ENCODE measurements at places on chromosomes 6 and 20.

DNA sequence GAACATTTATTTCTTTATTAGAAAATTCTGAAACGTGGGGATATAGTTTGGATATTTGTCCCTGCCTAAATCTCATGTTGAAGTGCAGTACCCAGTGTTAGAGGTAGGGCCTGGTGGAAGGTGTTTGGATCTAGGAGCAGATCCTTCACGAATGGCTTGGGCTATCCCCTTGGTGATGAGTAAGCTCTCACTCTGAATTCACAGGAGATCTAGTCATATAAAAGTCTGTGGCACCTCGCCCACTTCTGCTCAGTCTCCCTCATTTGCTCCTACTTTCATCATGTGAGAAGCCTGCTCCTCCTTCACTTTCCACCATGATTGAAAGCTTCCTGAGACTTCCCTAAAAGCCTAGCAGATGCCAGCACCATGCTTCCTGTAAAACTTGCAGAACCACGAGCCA, 96.8 kb upstream of the GJE1 start:
- no peak for DNase-seq

- DNase-seq, result no peak
These were observed 1324.4 kb downstream of the GRIK2 start for GRCh38 chr6:102717737-102718456.

- DNase-seq, result no peak
These were observed 200.7 kb upstream of the SPTLC3 start for GRCh38 chr20:12808006-12808567.

DNA sequence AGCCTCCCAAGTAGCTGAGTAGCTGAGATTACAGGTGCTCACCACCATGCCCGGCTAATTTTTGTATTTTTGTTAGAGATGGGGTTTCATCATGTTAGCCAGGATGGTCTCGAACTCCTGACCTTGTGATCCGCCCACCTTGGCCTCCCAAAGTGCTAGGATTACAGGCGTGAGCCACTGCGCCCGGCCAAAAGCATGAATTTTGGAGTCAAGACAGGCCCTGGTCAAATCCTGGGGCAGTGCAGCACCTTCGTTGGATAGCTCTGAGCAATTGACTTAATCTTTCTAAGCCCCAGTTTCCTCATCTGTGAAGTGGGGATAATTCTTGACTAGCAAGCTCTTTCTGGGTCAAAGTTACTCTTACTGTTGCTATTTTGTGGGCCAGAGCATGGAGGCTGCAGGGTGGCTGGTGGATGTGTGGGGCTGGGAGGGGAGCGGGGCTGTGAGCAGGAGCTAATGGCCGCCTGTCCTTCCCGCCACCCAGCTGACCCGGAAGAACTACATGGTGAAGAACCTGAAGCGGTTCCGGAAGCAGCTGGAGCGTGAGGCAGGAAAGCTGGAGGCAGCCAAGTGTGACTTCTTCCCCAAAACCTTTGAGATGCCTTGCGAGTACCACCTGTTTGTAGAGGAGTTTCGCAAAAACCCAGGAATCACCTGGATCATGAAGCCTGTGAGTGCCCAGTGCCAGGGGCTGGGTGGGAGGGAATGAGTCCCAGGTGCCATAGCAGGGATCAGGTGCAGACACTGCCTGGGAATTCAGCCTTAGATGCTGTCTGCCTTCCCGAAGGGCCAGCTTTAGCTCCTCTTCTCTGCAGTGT, 39.0 kb downstream of the TTLL9 start:
- no peak for DNase-seq

DNA sequence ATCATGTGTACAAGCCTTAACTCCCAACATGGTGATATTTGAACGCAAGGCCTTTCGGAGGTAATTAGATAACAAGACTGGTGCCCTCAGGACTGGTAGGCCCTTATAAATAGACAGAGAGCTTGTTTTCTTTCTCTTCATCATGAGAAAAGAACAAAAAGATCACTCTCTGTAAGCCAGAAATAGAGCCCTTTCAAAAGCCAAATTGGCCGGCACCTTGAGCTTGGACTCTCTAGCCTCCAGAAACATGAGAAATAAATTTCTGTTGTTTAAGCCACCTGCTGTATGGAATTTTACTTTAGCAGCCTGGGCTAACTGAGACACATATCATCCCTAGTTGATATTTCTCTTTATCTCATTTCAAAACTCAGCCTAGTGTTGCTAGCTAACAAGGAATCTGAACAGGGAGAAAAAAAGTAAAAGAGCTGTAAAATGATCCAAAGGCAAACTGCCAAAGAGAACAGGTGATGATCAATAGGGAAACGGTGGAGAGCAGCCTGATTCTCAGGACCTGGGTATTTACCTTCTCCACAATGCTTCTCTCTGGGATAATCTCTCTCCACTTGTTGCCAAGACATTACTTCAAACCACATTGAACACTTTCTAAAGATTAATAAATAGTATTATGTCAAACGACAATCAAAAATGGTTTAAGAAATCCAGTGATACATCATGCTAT, 6.1 kb downstream of the COL21A1 start:
- DNase-seq, result no peak

DNA sequence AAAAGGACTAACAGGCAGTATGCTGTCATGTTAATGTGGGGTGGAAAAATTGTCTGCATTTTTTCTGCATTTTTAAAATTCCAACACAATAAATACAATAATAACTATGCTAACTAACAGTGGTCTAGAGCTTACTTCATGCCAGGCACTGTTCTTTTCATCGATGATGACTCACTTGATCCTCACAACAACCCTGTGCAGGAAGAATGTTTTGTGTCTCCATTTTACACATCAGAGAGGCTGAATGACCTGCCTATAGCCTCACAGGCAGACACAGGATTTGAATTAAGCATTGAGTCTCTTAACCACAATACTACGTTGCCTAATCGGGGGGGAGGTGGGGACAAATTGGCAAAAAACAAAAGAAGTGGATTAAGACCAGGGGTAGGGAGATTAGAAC, 26.9 kb upstream of the FANCE start:
- DNase-seq, result peak; percentile 95

GRCh38 chr20:33908336-33908735, 85.4 kb upstream of the RALY start:
- DNase-seq, result no peak

GRCh38 chr6:90105506-90106170, 191.0 kb downstream of the BACH2 start:
- DNase-seq, result no peak

- no peak for DNase-seq
These were observed 709 bp downstream of the PPP1R16B start for GRCh38 chr20:38805958-38806854.

DNA sequence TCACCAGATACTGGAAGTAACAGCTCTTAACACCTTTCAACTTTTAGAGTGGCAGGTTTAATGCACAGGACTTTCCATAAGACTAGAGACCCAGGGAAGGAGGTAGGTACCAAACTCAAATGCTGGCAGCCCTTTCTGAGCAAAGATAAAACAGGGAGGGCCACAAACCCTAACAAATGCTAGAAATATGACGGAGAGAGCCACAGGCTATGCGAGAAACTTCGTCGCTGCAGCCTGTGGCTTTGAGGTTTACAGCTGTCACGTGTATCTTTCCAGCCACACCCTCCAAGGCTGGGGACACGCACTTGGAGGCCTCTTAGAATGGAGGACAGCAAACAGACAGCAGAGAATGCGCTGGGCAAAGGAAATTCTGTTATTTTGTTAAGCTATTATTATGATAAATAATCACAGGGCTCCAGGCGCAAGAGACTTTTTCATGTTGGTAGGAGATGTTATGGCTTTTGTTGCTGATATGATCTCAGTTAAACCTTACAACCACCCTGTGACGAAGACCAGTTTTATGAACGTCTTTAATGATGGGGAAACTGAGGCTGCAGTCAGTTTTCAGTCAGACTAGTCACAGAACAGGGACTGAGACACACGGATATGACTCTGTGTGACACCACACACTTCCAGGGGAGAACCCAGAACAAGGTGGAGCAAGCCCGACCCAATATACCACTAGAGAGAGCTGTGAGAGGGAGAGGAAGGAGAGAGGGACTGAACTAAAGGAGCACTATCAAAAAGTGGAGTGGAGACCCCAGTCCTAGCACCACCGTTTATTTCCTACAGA, 2.0 kb downstream of the TRAM2 start:
- peak; percentile 51 for DNase-seq

GRCh38 chr6:45803071-45803470, 212.6 kb downstream of the CLIC5 start:
- no peak for DNase-seq

DNA sequence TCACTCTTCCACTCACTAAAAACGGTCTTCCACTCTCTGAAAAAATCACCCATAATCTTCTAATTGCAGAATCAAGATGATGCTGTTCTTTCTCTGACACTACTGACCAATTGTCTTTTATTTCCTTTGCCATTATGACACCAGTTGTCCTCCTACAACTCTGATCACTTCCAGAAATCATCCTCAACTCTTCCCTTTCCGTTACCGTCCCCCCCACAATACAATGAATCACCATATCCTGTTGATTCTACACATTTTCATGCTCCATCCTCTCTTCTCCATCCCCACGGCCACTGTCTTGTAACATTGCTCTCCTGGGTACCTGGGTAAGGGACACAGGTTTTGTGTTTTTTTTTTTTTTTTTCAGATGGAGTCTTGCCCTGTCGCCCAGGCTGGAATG, 2.5 kb upstream of the PPP2R5D start:
- DNase-seq, result no peak

DNA sequence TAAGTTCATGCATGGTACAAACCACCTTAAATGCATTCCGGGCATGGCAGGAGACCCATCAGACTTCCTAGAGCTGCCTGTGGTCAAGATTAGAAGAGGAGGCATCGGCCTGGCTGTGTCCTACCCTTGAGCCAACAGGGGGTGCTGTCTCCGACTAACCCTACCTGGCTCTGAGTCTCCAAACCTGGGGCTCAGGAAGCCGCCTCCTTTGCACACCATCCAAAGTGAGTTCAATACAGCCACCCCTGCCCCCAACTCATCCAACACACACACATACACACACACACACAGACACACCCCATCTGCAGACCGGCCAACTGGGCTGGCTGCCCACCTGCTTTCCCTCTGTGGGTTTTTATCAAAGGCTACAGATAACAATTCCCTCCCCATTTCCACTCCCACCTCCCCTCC, 77.0 kb downstream of the JPH2 start:
- no peak for DNase-seq

DNA sequence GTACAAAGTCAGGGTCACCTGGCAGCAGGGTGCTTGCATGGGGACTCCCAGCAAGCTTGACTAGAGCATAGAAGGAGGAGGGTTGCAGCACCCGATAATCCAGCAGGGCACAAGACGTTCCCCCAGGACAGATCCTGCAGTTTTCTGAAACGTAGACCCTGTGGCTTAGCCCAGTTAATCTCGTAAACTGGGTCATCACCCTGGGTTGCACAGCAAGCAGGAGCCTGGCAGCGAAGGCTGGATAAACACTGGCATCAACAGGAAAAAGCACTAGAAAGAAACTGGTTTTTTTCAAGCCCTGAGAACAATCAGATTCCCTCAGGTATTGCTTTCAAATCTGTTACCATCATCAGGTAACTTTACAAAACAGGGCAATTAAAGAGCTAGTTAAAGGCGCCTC, 92.6 kb downstream of the PDE7B start:
- no peak for DNase-seq

DNA sequence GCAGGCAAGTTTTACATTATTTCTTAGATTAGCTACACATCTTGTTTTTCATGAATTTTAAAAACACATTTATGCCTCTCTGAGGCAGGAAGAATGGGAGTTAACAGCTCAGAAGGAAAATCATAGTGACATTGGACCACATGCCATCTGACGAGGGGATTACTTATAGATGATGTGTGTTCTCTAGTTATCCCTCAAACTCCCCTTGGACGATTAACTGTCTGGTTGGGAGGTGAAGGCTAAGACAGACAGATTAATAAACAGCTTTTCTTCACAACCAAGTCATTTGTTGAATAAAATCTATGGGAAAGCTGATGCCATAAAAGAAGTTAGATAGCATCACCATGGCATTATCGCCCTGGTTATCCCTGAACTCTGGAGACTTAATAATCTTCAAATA, 80.0 kb upstream of the PREP start:
- DNase-seq, result no peak

DNA sequence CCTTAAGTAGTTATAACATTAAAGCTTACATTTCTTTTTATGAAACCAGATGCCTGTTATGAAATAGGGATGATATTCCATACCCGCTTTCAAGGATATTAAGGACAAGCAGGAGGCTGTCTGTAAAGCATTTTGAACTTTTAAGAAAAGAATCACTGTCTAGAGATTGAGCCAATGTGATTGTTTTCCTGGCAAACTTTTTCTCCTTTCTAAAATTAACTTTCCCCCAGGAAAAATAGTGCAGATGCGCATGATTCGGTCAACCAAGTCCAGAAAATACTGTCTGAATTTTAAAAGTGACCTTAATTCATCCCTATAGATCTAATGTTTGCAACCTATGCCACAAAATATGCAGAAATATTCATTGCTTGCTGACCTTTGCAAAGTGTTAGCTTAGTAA, 15.1 kb upstream of the DEK start:
- no peak for DNase-seq

DNA sequence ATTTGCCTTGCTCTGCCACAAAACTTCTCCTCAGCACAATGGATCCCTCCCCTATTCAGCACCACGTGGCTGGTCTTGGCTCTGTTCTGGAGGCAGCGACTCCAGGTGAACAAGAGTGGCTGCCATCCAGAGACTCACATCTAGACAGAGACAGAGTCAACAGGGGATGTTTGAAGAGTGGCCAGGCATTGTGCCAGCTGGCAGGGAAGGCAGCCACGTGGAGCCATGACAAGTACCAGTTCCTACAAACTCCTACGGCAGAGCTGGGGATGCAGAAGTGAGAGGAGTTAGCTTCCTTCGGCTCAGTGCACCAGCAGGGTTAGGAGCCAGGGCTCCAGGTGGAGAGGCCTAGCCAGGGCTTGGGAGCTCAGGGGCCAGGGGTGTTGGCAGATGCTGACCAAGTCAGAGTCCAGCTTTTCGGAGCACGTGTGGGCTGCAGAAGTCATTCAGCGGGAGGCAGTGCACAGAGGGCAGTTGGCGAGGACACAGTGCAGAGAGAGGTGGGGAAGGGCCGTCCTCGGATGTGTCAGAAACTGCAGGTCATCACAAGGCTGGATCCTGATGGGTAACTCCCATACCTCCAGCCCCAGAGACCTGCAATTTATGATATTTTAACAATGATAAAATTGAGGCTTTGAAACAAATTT, 171.7 kb upstream of the PDE10A start:
- no peak for DNase-seq

- DNase-seq, result no peak
These were observed 49.3 kb downstream of the ARFGEF2 start for GRCh38 chr20:48970681-48971365.

- DNase-seq, result peak; percentile 82
These were observed 911.6 kb downstream of the TFAP2A start for GRCh38 chr6:9503111-9503761.

DNA sequence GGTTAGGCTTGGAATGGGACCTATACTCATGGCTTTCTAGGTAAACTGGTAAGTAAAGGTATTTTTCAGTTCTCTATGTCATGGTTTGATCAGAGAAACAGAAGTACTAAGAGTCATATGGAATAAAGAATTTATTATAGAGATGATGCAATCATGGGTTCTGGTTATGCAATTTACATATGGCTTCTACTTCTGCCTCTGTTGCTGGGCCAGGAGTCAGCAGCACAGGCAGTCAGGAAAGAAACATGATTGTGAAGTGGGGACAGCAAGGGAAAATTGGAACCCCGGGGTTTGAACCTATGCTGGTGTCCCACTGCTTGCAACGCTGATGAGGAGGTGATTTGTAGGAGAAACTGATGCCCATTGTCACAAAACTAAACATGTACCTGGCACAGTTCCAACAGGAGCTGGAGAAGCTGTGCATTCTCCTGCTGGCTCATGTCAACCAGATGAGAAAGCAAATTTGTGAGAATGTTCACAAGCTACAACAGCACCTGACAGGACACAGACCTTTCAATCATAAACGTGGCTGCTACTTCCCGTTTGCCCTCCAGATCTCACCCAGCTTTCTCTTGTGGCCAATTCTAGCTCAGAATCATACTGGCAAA, 887.1 kb downstream of the TFAP2A start:
- no peak for DNase-seq

Data from fibroblast of skin of abdomen (primary cell).